AG04449 (cell line): ENCODE measurements at places on chromosomes 5 and 9.

- no peak for DNase-seq
These were observed 84.9 kb downstream of the RGS3 start for GRCh38 chr9:113548221-113549041.

DNA sequence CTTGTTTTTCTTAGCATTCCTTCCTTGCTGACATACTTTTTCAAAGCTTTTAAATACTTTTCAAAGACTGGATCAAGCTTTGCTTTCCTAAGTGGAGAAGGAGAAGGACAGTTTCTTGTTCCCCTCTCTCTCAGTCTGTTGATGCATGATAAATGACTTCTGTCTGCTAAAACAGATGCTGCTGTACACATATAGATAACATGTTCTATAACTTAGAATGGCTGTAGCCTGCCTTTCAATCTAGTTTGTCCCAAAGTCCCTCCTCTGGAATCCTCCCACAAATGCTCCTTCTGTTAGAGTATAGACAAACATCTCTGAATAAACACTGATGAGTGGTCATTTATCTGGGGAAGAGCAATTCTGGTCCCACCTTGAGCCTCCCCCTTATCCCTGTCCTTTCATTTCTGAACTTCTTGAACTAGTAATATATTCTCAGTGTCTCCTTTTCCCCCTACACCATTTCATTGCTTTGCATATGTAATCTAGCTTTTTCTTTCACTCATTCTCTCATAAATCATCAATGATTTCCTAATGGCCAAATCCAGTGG lies 5.4 kb upstream of the HEMGN start:
- DNase-seq = no peak

- DNase-seq = no peak
These were observed 352.5 kb upstream of the NUDT12 start for GRCh38 chr5:103915081-103915480.

GRCh38 chr5:24547132-24547531 lies 97.6 kb downstream of the CDH10 start:
- DNase-seq = no peak

GRCh38 chr9:103362986-103363385 lies 367.9 kb downstream of the CYLC2 start:
- no peak for DNase-seq

- no peak for DNase-seq
These were observed 22.5 kb upstream of the NINJ1 start for GRCh38 chr9:93156475-93157008.

DNA sequence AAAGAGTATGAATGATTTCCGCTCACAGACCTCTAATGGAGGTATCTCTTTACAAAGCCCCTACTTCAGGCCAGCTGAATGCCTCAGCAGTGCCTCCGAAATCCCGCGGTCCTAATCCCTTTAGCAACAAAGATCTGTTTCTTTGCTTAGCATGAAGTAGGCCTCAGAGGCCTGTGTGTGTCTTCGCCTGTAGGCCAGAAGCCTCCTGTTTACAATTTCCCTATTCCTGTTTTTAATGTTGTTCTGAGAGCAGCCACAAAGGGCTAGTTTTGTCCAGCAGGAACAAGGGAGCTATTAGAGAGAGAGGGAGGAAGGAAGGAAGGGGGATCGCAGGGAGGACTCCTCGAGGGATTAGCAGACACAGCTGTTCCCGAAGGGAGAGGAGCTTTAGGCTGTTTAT lies 166.4 kb upstream of the SPRY4 start:
- no peak for DNase-seq

GRCh38 chr5:87645224-87645623 lies 232.5 kb upstream of the CCNH start:
- no peak for DNase-seq

DNA sequence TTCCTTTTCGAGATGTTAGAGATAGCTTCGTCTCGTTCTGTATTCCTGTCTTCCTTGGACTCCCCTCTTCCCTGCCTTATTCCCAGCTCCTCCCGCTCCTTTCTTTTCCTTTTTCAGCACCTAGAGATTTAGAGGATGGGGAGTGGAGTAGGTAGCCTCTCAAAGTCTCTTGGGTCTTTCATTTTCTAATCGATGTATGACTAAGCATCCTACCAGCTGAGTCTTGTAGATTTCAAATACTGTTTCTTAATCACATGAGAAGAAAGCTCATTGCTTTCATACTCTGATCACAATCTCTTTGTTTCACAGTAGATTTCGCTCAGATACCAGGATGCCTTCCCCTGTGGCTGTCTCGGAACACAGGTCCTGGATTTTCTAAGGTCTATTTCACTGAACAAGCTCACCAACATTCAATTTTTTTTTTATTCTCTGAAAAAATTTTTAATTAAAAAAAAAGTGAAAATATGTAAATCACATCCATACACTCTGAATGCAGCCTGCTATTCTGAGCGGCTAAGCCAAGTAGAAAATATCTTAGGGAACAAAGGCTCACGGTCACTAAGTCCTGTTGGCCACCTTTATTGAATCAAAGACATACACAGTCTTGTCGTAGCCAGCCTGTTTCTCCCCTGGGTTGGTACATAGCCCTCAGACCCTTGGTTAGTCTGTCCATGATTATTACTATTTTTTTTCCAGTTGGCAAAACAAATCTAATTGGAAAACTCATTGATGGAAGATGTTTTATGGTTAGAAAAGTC lies 413.8 kb downstream of the KDM4C start:
- no peak for DNase-seq

DNA sequence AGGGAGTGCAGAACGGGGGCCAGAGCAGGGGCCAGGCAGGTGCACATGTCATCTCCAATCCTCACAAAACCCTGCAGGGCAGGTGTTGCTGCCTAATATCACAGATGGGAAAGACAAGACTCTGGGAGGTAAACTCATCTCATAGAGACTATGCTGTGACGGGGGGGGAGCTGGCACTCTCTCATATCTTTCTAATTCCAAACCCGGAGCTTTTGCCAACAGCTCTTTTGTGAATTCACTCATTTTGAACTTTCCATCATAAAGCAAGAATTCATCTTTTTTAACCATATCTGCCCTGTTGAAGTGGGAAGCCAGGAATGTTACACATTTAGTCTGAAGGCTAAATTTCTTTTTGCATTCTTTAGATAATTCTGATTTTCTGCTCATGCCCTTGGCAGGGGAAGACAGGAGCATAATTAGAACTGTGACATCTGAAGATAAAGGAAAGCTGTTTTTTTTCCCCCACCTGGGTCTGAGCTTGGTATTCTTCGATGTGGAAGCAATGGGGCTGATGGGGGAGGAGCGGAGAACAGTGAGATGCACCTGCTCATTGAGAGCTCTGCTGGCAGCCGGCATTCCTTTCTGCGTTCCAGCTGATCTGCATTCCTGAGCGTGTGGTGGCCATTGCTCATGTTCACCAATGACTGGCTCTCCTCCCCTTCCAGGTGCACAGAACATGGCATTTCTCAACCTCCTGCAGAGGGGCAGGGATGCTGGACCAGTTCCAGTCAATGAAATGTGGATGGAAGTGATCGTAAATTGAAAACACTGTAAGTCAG lies 159.2 kb downstream of the NSG2 start:
- DNase-seq = no peak

DNA sequence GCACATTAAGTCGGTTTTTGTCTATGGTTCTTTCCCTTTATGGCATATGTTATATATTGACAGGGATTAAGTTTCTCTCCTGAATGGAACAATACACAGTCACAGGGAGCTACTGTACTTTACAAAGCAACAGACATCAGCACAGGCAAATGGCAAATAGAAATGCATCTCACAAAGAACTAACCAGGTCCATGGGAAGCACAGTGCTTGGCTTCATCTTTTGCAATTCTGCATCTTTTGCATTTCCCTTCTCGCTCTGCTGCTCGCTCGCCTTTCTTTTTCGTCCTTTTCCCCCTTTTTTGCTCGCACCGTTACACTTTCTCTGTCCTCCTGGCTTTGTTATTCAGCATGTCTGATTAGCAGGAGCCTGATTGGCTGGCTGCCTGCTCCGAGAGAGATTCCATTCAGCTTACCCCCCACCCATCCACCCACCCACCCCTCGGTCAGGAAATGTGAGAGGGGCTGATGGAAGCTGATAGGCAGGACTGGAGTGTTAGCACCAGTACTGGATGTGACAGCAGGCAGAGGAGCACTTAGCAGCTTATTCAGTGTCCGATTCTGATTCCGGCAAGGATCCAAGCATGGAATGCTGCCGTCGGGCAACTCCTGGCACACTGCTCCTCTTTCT lies at the start of gene ADAMTSL1:
Gene ADAMTSL1 (plus strand): TSS at position 502 of the 628 bp plus-strand sequence. CDS start 80 bp downstream, at position 582.
- no peak for DNase-seq

DNA sequence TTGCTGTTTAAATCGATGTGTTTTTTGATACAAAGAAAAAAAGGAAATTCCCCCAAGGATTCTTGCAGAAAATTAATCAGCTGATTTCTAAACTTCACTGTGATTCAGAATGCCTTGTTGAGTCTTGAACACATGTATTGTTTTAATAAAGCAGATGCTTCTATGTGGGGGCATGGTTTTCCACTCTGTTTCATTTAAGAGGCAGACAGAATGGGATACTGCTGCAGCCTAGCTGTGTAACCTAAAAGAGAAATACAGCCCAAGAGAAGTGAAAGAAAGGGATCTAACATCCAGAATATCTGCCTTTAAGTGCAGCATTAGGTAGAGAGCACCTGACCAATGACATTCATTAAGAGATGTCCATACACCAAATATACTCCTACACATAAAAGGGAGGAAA lies 365.1 kb upstream of the CCNH start:
- no peak for DNase-seq

GRCh38 chr5:68246802-68247201 lies 31.2 kb downstream of the PIK3R1 start:
- no peak for DNase-seq

DNA sequence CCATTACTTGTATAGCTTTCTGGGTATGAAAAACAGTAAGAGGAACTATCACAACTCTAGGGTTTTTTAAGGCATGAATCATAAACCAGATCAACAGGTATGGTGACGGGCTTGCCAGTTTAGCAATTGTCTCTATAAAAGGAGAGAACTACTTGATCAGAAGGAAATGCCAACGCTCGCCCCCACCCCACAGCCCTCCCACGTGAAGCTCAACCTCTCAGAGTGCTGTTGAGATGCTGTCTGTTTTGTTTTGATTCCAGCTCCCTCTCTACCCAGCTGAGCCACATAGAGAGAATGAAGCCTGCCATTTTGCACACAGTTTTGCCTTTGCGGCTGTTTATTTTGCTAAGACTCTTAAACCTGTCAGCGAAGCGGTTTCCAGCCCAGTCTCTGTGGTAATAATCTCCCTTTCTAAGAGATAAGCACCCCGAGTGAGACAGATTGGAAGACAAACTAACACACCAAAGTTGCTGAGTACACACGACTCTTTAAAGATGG lies 257.9 kb upstream of the ANKRD55 start:
- DNase-seq = no peak

DNA sequence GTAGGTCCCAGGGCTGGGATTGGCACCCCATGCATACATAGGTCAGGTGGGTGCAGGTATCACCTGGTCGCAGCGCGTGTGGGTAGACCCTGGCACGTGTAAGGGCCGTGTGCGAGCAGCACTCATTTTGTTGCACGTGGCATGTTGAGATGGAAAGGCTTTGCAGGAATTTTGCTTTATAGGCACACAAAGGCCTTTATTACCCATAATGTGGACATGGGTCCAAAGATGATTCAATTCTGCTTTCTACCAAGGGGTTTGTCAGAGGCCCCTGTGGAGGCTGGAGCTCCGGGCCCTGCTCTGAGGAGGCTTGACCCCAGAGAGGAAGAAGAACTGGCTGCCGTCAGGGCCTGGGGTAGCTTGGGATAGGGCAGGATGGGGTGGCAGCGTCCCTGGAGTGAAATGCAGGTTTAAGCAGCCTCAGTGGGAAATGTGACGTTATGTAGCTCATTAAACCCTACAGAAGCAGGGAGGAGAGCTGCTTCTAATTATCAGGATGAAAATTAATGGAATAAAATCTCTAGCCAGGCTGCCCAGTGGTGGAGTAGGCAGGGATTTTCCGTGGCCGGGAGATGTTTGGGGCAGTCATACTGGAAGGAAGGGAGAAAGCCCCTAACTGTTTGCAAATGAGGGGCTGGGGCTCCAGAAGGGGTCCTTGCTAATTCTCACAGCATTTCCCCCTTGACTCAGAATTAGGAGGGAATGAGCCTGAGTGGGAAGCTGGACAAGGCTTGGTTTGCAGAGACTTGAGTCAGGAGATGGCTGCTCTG lies 103.3 kb upstream of the PITX1 start:
- DNase-seq = no peak
